ENCODE measurements at places on chromosomes 13 and 19.

DNA sequence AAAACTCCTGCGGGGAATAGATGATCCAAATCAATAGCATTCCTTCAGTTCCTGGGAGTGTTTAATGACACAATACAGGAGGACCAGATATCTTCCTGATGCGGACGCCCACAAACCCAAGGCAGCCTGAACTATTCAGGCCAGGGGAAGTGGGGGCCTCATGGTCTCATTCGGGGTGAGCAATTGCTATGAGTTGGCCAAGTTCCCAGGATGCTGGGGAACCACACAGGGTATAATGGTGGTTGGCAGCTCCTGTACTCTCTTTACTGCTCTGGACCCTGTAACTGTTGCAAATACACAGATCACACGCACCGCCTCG, 401.2 kb downstream of the IRS2 start:
- no peak for DNase-seq

DNA sequence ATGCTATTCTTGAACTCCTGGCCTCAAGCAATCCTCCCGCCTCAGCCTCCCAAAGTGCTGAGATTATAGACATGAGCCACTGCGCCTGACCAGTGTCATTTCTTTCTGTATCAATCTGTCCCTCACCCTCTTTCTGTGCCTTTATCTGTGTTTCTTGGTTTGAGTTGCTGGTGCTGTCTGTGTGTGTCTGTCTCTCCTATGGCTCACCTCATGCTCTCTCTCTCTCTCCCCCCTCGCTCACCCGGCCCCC, 9.9 kb downstream of the IRF2BP1 start:
- no peak for DNase-seq

- no peak for DNase-seq
Measured at GRCh38 chr19:17183271-17183761, 31.8 kb upstream of the USE1 start.

GRCh38 chr19:17677002-17677401, 11.2 kb downstream of the UNC13A start:
- no peak for DNase-seq

- no peak for DNase-seq
Measured at GRCh38 chr19:41303954-41304353, 6.0 kb upstream of the CCDC97 start.

DNA sequence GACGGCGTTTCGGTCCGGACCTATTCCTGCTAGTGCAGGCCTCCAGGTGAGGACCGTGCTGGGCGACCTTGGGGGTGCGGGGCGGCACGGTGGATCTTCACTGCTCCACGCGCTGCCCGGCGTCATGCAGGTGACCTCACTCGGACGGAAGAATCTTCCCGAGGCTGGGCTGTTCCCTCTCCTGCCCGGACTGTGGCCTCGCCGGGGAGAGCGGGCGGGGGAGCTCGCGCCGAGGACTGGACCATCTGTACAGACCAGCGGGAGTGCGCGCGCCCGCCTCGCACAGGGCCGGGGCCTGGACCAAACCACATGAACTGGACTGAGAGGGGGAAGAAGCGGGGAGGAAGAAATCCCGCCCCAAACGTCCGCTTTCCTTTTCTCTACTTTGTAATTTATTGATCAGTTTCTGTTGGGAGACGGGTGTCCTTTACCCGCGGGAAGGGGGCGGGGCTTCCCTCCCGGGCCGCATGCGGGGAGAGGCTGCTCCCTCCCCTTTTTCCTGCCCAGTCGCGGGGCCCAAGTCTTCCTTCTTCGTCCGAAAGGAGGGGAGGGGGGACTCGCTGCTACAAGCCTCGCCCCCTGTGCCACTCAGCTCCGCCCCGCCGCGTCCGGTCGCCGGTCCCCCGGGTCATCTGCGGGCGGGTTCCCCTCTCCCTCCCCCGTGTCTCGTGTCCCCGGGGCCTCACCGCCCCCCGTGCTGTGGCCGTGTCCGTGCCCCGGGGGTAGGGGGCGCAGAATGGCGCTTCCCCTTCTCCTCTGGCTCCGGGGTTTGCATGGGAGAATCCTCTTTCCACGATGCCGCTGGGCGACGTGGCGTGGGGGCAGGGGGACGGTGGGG, 4.9 kb downstream of the HRC start:
- DNase-seq = peak; percentile 88

DNA sequence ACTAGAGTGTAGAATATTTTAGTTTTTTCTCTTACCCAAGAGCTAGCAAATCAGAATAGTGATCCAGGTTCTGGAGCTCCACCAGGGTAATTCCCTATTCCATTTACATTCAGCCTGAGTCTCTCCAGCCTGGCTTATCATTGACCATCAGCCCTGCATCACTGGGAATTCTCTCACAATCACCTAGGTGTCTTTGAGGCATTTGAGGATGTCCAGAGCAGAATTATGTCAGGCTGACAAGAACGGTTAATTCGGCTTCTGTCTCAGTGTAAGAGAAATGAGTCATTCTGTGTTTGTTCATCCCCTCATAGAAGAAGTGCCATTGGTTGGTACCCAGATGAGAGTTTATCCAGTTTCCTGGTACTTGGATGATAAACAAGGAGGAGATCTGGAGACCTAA, 180.5 kb downstream of the ZNF737 start:
- DNase-seq = no peak

DNA sequence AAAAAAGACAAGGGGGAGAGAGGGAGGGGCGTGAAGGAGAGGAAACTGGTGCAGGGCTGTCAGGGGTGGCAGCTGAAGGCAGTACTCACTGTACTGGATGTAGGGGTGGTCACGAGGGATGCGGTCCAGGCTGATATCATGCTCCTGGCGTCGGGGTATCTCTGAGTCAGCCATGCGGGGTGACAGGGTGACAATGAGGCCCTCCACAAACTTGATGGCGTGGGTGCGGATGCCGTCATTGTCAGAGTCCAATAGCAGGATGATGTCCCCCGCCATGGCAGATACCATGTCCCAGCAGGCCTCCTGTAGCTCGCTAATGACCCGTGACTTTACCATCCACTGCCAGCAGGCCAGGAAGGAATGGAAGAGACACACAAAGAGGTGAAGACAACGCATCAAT, 15.3 kb downstream of the SYMPK start:
- no peak for DNase-seq

GRCh38 chr19:47362321-47362720, 13.2 kb downstream of the DHX34 start:
- DNase-seq = no peak

GRCh38 chr19:48319647-48320541, 5.5 kb upstream of the EMP3 start:
- DNase-seq = peak; percentile 91

- DNase-seq = peak; percentile 34
Measured at GRCh38 chr19:2547033-2547680, 71.2 kb downstream of the GADD45B start.

DNA sequence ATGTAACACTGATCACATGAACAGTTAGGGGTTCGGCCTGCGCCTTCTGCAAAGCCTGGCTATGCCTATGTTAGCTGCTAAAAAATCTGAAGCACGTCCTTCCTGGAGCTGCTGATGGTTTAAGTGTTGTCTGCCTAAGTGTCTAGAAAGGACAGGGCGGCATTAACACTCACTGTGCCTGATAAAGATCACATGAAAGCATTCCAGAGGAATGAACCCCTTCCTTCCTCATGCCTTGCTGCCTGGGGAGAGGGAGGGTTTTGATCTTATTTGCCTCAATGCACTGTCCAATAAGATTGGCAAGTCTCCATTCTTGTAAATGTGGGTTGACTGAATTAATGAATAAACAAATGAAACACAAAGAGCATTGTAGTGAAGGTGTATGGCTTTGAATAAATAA, 5.2 kb downstream of the DOCK9 start:
- no peak for DNase-seq

- DNase-seq = no peak
Measured at GRCh38 chr19:10661946-10662345, 7.8 kb downstream of the ILF3 start.

- DNase-seq = no peak
Measured at GRCh38 chr19:5994405-5995165, 16.6 kb upstream of the RANBP3 start.

Data from Right ventricle myocardium superior (tissue), 1 donor.